Neural crest cell (in vitro differentiated cells): ENCODE measurements at places on chromosomes 16 and 17.

DNA sequence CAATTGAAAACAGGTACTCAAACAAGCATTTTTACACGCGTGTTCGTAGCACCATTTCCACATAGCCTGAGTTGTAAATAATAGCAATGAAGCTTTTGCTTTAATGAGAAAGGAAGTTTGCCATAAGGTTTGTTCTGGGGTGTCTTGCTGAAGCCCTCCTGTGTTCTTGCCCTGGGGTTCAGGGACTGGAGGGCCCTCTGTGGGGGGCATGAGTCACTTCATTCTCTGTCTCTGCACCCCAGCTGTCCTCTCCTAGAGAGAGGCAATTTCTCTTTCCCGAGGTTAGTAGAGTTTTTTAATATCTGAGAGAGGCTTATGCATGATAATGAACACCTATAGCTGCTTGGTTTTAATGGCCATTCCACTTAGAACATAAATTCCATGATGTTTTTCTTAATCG, 9.6 kb downstream of the AFMID start:
- no peak for DNase-seq

DNA sequence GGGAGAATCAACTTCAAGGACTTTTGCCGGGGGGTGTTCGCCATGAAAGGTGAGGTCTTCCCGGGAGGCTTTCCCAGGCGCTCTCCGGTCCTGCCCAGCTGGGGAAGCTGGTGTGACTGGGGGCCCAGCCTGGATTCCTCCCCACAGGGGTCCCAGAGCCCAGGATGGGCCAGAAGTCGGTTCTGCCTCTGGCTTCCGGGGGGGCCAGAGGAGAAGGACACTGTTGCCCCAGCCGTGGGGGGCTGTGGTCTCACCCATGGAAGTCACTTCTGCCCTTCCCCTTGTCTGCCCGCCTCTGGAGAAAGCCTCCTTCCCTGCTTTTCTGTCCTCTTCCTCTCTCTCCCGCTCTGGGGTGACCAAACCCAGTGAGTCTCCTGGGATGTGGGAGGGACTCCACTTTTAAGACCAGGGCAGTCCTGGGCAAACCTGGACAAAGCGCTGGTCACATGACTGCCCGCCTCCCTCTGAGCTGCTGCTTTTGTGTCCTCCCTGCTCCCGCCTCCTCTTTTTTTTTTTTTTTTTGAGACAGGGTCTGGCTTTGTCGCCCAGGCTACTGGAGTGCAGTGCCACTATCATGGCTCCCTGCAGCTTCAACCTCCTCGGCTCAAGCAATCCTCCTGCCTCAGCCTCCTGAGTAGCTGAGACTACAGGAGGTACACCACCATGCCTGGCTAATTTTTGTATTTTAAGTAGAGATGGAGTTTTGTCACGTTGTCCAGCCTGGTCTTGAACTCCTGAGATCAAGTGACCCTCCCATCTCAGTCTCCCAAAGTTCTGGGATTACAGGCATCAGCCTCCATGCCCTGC, 40.6 kb downstream of the RAB11FIP4 start:
- DNase-seq: peak; percentile 40

GRCh38 chr17:16398270-16399267, 16.8 kb upstream of the TRPV2 start:
- no peak for DNase-seq

DNA sequence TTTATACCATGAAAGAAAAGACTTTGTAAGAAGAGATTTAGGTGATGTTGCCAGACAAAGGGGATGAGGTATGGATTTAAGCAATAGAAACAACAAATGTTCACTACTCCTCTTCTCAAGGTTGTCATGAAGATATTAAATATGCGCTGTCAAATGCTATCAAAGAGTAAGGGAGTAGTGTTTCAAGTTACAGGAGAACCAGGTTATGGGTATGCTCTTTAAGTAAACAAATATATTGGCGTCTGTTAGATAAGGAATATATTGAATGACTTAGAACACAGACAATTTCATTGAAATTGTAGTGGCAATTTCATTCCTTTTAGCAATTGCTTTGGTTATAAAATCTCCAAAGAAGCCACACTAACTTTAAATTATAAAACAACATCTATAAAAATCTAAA, 229.0 kb downstream of the FTO start:
- DNase-seq: no peak

GRCh38 chr16:35252356-35252936, 1793.0 kb downstream of the TP53TG3F start:
- DNase-seq: no peak

DNA sequence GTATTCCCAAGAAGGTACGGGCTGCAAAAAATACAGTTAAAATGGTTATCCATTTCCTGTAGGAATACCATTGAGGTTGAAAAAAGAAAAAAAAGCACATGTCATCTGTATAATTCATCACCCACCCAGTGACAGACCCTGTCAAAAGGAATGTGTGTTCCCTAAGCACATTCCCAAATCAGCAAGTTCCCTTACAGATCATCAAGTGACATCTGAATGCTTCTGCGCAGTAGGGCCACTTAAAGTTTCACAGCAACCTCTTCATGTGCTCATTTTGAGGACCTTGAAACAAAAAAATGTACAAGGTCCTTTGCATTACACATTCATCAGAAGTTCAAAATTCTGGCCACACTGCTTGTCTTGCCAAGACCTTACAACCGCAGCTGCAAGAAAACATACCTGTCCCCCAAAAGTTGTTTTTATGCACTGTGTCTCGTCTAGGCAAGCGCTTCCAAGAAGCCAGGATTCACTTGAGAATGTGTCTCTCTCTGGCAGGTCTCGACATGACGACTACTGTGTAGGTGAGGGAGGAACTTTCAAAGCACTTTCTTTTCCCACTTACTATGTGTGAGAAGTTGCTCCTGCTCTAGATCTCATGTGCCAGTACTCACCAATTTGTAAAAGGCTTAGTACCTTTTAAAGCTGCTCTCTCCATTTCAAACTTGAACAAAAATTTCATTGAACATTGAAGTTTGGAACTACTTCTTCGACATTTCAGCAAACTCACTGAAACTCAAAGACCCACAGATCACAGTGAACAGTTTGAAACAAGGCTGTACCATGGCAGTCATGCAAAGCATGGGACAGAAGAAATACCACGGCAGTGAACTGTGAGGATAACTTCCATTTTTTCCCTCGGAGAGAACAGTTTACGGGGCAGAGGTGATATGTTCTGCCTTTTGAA, 4.3 kb upstream of the POLG2 start:
- DNase-seq: no peak

DNA sequence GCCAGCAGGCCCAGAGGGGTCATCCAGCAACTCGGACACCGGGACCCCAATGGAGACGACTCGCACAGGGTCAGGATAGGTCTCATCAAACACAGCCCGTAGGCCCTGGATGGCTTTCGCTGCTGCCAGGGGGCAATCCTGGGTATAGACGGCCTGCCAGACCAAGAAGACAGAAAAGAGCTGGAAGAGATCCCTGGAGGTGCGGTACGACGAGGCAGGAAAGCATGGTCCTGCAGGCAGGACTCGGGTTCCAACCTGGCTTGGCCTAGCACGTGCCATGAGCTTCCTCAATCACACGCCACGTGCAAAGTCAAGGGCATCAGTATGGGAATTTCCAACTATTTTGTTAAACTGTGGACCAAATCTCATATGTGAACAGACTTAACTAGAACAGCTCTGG, 6.3 kb upstream of the EXOSC6 start:
- no peak for DNase-seq

DNA sequence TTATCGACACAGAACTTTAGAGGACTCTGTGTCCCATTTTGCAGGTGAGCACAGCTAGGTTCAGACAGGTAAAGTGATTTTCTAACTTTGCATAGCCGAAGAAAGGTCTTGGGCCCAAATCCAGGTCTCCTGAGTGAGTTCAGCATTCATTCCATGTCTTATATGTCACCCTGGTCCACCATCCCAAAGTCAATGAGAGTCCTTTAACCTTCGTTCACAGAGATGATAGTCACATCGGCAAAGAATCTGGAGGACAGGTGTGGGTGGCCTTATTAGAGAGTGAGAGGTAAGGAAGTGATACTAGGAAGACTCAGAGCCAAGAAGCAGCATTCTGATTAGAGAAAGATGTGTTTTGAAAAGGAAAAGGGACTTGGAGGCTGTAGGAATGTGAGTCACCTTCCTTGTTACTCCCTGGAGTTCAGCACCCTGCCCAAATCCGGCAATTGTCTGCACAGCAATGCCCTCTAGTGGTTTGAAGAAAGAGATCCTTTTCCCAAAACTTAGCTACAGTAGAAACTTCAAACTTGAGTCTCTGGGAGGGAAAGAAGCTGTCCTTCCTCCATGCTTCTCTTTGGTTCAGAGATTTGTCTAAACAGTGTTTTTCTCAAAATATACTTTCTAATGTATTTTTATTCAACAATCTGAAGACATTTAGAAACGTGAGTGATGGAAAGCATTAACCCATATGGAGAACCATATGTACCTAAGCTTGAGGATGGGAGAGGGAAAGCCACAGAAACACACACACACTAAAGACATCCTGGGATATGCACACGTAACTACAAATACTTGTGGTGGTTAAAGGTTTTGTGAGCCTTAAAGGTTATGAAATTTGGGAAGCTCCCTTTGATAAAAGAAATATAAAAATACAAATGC, 96.4 kb upstream of the SHISA6 start:
- DNase-seq: peak; percentile 23

DNA sequence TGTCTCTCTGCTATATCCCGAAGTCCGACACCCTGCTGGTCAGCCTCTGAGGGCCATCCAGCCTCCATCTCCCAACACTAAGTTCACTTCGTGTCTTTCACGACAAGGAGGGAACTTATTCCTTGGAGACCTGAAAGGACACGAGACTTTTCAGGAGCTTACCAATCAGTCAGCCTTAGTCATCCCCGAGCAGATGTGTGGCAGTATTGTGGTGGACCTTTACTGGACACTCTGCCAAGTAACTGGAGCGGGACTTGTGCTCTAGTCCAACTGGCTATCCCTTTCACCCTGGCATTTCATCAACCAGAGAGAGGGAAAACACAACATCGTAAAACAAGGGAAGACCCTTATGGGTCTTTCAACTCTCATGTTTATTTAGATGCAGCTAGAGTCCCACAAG, 87.1 kb downstream of the EMP2 start:
- no peak for DNase-seq

- peak; percentile 97 for DNase-seq
Measured at GRCh38 chr16:401468-402348, at the start of gene DECR2. DECR2 (plus strand) TSS chr16:401885; CDS start chr16:401964, 79 bp downstream.

DNA sequence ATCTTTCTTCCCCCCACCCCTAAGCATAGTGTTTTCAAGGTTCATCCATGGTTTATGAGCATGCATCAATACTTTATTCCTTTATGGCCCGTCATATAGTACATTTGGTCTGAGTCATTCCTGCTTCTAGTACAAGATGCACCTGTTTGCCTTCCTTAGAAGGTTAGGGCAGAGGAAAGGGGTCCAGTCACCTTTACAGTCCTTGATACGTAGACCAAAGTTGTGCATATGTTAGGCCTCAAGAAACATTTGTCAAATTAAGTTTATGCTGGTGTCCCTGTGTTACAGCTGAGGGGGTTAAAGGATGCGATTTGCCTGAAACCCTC, 1.4 kb downstream of the CYB5D2 start:
- DNase-seq: no peak

- no peak for DNase-seq
Measured at GRCh38 chr16:59179446-59180082, 445.4 kb upstream of the GOT2 start.

- DNase-seq: no peak
Measured at GRCh38 chr17:73397856-73398540, 86.2 kb upstream of the CDC42EP4 start.

GRCh38 chr16:88393034-88393433, 10.3 kb downstream of the ZNF469 start:
- DNase-seq: no peak

GRCh38 chr17:81400154-81400977, 5.1 kb downstream of the BAHCC1 start:
- peak; percentile 61 for DNase-seq

- DNase-seq: no peak
Measured at GRCh38 chr17:49564638-49565037, 11.0 kb upstream of the NXPH3 start.

- DNase-seq: no peak
Measured at GRCh38 chr17:8451933-8452614, 16.4 kb downstream of the NDEL1 start.

DNA sequence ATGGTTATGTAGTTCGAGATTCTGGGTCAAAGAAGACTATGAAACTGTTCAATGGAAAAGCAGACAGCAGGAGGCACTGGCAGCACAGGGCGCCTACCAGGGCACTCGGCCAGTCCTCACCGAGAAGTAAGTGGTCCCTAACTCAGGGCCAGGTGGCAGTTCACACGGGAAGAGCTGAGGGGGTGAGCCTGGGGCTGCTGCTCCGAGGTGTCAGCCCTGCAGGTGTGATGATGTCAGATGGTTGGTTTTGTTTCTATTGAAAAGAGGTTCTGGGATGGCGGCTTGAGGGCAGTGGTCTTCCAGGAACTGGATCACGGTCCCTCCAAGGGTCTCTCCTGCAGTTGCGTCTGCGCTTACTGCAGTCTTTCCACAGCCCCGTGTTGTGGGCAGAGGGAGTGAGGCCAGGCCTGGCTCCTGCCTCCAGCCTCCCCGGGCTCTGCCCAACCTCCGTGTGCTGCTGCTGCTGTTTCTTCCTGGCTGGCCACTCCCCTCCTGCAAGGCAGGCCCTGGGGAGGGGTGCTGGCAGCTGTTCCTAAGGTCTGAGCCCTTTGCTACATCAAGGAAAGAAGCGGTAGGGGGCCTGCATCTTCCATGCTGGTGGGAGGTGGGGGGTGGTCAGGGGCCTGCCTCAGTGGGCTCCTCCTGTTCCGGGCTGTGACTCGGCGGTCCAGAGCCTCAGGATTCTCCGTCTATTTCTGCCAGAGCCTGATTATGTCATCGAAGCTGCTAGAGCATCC, 22.6 kb downstream of the RNF213 start:
- no peak for DNase-seq

DNA sequence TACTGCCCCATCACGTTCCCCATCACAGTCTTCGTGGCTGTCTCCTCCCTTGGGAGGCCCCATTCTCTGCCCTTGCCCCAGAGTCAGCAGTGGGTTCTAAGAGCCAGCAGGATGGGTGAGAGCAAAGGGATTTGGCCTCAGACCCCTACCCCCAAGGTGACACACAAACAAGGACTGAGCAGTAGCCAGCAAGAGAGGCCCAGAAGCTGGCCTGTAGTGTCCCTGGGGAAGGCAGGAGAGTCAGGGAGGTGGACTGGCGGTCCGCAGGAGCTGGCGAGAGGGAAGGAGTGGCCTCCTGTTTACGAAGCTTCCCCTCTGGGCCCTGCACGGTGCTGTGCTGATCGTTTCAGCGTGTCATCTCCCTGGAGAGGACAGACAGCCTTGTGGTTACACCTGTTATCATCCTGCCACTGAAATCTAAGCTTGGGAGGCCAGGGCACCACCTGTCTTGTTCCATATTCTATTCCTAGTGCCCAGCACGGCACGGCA, 8.4 kb downstream of the WDR81 start:
- DNase-seq: no peak

GRCh38 chr16:86498671-86499439, 11.5 kb upstream of the FOXF1 start:
- no peak for DNase-seq

GRCh38 chr17:39198186-39198566, 707 bp upstream of the CACNB1 start:
- DNase-seq: no peak

- no peak for DNase-seq
Measured at GRCh38 chr16:88681084-88681680, 5.1 kb downstream of the SNAI3 start.

- no peak for DNase-seq
Measured at GRCh38 chr17:40526668-40527067, 25.2 kb upstream of the TNS4 start.
